ENCODE measurements at places on chromosomes 11 and 22.

- DNase-seq: peak; percentile 76
These were observed 21.7 kb upstream of the HSPA8 start for GRCh38 chr11:123083623-123084029.

DNA sequence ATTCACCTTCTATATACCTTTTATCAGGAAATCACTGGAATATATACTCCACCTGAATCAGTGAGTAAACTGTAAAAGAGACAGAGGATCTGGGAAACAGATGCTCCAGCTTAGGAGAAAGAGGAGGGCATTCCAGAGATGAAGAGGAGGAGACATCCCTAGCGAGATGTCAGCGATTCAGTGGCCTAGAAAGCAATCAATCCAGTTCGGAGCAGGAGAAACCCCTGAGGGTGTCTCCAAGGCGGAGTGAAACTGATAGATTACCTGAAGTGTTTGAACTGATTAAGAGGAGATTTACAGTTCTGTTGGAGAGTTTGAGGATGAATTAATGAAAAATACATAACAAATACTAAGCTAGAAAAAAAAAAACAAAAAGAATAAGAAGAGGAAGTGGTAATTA is 24.5 kb upstream of the TNRC6B start:
- DNase-seq: no peak

DNA sequence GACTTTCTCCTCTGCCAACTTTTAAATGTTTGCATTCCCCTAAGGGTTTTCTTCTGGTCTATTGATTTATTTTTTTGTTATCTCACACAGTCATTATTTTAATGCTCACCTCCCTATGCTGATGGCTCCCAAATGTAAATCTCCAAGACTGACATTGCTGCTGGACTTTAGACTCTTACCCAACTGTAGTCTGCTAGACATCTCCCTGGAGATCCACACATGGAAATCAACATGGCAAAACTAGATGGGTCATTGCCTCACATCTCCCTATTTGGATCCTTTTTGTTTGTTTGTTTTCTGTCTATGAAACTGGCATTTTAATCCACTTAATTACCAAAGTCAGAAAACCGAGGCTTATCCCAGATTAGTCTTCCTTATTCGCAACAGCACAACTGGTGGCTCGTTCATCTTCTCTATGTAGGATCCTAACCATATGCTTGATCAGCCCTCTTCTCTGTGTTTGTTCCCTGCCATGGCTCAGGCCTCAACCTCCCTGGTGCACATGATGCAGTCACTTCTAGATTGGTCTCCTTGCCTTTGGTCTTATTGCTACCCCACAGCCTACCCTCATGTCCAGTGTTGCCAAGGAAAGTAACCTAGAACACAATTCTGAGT is 37.3 kb downstream of the SC5D start:
- no peak for DNase-seq

DNA sequence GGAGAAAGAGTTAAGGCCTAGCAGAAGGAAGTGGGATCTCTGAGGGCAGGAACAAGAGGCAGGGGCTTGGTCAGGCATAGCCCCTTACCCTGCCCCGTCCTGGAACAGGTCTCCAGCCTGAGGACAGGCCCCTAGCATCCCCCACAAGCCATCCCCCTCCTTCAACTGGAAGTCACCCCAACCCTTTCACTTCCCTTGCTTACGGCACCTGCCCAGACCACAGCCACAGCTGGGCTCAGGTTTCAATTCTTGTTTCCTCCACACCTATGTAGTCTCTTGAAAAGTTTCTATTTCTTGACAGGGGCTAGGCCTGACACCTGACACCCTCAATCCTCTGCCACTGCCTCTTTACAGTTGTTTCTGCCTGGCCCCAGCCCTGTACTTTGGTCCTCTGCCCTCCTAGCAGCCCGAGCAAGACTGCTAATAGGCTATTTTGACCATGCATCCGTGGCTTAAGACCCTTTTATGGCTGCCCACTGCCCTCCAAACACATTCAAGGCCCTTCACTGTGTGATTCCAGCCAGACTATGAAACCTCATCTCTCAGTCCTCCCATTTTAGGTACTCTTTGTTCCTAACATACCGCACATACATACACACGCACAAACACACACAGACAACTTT is 10.9 kb upstream of the FCHSD2 start:
- no peak for DNase-seq

DNA sequence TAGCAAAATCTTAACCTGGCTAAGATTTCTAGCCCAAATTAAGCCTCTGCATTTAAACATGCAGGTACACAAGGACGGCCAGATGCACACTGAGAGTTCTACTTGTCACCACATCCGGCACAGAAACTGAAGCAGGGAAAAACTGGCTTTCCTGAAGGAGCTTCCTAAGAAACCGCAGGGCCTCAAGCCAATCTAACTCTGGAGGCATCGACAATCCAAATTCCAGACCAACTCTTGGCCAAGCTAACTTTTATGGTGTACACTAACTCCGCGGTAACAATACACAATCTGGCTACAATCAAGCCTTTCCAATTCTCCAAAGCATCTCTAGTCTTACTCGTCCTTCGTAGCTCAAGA is 1.2 kb downstream of the MSANTD2 start:
- DNase-seq: no peak

- no peak for DNase-seq
These were observed 827.4 kb downstream of the OPCML start for GRCh38 chr11:132704781-132705375.

DNA sequence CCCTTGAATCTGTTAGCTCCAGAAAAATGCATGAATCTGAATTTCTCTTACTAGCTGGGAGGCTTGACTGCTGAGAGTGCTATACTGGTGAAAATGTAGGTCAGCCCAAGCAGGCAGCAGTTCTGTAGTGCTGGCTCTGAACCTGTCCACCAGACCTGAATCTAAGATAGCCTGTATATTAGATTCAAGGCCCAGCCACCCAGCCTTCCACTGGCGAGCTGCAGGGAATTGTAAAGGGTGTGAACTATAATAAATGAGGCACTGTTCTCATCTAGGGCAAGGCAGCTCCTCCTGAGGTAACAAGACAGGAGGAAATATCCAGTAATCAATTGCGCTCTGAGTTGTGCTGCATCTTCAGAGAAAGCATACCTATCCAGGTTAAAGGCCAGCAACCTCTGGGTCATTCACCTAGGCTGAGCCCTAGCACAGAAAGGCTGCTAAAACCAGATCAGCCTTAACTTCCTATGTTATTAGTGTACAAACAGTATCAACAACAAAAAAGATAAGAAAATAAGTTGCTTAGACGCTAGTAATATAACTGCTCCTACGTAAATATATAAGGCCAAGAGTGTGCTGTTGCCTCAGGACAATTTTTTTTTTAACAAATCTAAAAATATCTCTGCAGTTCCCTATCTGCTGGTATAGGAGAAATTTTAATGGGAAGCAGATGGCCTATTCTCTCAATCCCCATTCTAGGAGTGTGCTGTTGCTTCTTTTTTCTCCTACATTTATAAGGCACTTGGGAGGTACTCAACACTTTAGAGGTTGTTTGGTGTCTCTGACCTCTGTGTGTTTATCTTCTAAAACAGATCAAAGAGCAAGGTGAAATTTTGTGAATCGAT is 63.0 kb downstream of the RELT start:
- no peak for DNase-seq
